ENCODE measurements at places on chromosomes 16 and 17.

DNA sequence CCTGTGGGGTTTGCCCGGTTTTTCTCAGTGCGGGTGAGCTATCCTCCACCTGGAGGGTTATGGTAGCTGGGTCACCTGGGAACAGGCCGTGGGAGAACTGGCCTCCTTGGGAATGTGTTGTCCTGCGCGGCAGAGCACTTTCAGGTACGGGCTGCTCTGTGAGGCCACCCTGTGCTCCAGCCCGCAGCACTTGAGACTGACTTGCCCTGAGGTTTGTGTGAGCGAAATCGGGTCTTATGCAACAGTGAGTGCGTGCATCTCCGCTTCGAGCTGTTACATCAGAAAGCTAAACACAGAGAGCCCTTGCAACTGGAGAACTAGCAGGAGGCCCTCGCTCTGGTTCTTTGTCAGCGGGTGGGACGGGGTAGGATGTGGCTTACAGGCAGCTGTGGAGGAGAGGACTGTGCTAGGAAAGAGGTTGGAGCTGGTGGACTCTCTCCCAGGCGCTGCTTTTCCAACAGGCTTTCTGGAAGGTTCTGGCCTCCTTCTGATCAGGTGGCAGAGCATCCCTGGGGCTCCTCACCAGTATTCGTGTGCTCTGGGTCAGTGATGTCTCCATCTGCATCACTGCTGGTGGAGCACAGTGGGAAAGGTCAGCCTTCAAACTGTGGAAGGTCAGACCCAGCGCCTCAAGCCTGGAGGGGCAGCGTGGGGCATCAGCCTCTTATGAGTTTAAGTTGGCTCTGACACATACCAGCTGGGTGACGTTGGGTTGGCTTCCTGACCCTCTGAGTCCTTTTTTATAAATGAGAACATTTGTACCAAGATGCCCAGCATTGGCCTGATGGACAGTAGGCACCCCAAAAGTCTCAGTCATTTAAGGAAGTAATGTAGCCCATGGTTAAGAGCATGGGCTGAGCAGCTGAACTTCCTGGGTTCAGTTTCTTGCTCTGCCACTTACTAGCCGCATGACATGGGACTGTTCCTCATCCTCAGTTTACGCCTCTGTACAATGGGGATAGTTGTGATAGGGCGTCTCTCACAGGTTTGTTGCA lies 76.3 kb downstream of the KSR1 start:
- DNase-seq = peak; percentile 88

DNA sequence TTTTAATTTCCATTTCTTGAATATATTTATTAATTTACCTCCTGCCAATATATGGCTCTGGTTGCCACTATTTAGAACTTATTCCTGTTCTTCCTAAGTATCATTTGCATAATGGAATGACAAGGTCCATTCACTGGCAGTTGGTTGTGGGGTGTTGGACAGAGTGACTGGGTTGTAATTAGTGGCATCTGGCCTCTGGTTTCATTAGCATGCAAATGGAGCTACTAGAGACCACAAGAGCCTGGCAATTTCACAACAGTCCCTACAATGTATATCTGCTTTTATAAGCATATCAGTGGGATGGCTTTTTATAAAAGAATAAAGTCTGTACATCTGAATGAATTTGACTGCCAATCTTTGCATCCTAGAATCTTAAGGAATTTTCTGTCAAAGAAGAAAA lies 1030.9 kb upstream of the CDH8 start:
- no peak for DNase-seq

DNA sequence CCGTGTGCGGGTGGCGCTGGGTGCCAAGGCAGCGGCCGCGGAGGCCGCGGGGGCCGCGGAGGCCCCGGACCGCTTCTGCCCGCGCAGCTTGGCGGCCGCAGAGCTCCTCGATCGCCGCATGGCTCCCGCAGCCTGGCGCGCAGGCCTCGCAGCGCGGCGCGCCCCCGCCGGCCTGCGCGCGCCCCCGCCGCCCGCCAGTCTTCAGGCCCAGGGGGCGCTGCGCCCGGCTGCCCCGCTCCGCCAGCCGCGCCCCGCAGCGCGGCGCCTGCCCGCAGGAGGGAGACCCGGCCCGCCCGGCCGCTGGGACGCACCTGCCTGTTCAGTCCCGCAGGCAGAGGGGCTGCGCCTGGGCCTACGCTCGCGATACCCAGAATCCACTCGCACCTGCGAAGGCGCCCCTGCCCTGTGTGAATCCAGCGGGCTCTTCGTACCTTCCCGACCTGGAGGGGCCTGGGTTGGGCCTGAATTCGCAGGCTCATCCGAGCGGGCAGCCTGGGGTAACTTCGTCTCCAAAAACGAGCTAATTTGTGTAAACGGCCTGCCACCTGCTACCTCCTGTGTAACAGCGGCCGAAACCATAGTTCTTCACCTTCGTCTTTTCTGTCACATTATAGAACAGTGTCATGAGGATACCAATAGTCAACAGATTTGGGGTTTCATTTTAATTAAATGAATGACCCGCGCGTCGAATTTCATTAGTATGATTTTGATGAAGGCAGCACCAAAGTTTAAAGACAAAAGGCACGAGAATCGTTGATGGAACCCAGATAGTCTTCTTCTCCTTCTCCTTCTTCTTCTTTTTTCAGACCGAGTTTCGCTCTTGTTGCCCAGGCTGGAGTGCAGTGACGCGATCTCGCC lies at the start of gene CENPV:
Gene CENPV, minus strand, starts transcription at position 153 of the 858 bp plus-strand sequence. Its CDS starts 33 bp downstream, at position 120.
- peak; percentile 67 for DNase-seq

DNA sequence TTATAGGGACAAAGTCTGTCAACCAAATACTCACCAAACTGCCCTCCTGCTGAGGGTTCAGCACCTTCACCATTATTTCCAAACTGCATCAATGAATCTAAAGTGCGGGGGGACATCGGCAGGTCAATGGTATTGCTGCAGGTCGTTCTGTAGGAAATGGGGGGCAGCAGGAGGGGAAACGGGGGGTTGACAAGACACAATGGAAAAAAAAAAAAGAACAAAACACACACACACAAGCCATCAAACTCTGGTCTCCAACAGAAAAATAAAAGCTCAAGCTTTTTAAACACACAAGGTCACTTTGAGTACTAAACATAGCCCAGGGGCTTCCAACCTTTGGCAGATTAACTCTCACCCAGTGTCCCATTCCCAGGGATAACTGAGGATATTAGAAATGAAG lies 28.5 kb downstream of the STAT5A start:
- DNase-seq = no peak

- DNase-seq = no peak
Measured at GRCh38 chr17:10556301-10557005, 7.0 kb upstream of the MYH2 start.
